ENCODE measurements at places on chromosomes 7 and 10.

GRCh38 chr7:154652564-154652963, 350.4 kb downstream of the PAXIP1 start:
- no peak for DNase-seq

- no peak for DNase-seq
These were observed 484.1 kb upstream of the ZMIZ1 start for GRCh38 chr10:78584681-78585080.

DNA sequence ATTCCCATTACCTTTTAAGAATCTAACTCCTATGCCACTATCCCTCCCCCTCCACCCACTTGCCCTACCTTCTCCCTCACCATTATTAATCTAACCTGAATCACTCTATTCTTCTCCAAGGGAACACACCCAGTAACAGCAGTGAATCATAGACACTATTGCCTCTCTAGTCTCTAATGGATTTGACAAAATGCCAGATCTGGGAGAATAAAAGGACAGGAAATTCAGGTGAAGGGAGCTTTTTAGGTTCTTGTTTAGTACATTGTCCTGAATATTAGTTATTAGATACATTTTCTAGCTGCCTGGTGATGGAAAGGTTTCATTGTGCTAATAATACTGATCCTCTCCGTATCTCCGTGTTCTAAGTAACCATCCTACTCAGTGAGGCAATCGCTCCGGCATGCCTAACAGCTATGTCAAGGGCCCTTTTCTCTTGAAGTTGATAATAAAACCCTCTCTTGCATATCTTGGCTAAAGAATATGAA, 4.1 kb upstream of the SFR1 start:
- DNase-seq = no peak

DNA sequence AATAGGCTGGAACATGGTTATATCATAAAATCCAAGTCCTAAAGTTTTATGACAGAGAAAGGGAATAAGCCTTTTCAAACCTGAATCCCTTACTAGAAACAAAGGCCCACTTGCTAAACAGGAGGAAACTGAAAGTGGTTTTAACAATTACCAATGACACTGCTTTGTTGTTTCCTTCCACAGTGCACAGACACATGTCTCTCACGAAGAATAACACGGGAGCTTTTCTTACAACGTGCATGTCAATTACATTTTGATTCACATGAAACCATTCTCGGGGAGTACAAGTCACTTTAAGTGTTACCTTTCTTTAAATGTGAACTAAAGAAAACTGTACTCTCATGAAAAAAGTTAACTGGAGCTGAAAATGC, 1.4 kb downstream of the MRPS33 start:
- no peak for DNase-seq

GRCh38 chr10:131195116-131195515, 116.4 kb downstream of the TCERG1L start:
- DNase-seq = no peak

DNA sequence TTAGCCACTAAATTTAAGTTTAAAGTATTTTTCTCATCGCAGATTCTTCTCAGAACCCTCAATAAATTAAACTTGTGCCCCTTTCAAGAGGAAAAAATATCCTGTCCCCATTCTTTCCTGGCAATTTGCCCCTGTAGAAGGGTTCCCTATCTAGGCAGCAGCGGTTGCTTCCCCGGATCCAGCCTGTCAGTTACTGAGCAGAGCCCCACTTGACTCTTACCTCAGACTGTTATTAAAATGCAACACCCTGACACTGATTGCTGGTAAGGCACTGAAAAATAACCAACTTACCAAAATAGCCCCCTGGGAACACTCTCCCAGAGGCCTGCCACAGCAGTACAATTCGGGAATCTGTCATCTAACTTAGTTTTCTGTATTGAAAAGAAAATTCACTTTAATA, 13.9 kb downstream of the LMTK2 start:
- no peak for DNase-seq

DNA sequence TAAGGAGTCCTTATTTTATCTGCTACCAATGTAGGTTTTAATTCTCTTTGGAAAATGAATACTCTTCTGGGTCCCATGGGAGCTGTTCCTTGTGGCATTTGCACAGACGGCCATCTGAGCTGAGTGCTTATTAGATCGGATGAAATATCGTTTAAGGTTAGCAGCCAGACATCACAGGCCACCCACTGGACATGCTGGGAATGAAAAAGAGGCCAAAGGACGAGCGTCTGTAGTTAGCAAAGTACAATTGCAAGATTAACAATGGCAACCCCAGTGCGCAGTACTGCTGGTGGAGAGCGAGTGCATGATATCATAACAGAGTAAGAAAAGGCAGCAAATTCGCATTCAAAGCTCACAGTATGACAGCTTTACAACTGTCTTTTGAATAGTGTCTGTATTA, 28.3 kb upstream of the CREB5 start:
- DNase-seq = no peak

GRCh38 chr7:134212576-134213546, 85.7 kb downstream of the LRGUK start:
- DNase-seq = no peak

GRCh38 chr10:63103971-63104409, 29.1 kb upstream of the NRBF2 start:
- DNase-seq = no peak

DNA sequence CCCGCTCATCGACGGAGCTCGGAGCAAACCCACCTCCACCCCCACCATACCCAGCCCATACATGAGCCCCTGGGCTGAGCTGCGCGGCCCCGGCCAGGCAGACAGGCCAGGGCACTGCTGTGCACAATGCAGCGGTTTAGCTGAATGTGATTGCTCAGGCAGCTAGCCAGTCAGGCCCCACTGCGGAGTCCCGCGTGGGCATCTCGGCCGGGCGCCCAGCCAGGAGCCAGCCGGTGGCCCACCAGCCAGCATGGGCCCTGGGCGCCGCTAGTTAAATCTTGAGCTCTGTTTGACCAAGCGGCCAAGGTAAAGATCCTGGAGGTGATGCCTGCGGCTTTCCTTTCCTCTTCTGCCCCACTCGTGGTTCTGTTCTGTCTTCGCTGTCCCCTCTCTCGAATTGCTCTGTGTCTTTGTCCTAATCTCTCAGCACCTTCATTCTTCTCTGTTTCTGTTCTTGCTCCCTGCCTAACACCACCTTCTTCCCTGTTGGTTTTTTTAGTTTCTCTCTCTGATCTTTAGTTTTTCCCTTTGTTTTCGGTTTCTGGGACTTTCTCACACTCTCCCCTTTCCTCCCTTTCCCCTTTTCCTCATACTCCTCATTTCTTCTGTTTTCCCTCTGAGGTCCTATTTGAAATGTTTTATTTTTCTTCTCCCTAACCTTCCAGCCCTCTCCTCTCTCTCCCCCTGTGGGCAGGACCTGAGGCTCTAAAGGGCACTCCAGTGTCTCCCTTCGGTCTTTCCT, 6.6 kb downstream of the UFSP1 start:
- DNase-seq = no peak

DNA sequence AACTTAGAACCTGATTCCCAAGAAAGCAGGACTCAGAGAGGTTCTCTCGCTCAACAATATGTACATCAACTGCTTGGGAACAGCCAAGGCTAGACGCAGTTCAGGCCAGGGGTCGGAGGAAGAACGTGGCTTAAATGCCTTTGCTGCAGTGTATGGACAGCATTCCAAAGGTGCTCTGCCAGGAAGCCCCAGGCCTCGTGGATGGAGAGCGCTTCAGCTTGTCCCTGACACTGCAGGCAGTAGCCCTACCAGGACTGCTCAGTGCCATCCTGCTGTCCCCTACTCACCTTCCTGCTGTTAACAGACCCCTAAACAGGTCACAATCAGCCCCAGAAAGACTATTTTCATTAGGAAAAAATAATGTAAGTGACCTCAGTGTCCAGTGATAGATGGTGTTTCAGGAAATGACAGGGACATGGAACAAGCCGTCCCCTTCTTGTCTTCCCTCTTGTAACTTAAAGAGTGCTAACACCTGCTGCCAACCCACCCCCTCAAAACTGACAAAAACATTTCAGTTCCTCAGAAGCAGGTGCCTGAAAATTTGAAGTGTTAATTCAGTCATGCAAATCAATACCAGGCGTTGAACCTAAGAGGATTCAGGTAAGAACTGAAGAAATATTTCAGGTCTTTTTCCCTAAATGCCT, 16.5 kb downstream of the CREB3L2 start:
- no peak for DNase-seq

DNA sequence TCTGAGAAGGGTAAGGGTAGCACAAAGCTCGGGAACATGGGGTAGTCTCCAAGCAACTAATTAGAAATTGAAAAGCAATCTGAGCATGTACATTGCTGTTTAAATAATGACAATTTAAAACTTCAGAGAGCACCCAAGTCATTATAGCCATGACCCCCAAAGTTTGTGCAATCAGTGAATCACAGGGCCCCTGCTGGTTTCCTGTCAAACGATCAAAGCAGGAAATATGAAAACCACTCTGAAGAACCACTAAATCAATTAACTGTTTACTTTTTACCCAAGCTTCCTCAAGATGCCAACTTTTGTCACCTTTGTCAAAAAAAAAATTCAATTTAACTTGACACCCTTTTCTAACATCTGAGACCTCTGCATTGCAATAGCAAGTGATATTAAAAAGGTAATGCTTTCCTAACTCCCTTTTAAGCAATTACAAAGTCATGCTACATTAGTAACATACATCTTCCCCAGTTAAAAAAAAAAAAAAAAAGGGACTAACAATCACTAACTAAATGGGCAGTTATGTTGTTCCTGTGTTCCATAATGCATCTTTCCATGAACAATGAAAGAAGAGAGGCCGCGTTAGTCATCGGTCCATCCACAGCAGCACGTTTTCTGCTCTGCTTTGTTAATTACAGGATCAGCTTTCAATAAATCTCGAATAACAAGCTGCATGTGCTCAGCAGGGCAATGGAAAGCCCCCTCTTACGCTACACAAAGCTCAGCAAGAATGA, 80.6 kb downstream of the ETV1 start:
- DNase-seq = no peak
